ENCODE measurements at places on chromosomes 16 and 17.

DNA sequence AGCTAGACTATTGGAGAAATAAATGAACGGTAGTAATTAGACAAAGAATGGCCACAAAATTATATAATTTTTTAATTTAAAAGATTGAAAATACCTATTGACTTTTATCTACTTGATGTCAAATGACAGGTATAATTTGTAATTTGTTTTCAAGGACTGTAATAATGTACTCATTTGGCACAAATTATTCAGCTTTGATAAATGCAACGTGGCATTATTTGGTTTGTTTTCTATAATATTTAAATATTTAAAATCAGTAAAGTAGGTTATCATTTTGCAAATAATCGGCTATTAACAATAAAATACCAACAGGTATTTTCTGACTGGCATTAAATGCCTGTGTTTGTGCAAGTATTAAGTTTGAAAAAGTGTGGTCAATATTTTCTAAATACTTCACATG, 60.6 kb downstream of the CDH11 start:
- no peak for DNase-seq

DNA sequence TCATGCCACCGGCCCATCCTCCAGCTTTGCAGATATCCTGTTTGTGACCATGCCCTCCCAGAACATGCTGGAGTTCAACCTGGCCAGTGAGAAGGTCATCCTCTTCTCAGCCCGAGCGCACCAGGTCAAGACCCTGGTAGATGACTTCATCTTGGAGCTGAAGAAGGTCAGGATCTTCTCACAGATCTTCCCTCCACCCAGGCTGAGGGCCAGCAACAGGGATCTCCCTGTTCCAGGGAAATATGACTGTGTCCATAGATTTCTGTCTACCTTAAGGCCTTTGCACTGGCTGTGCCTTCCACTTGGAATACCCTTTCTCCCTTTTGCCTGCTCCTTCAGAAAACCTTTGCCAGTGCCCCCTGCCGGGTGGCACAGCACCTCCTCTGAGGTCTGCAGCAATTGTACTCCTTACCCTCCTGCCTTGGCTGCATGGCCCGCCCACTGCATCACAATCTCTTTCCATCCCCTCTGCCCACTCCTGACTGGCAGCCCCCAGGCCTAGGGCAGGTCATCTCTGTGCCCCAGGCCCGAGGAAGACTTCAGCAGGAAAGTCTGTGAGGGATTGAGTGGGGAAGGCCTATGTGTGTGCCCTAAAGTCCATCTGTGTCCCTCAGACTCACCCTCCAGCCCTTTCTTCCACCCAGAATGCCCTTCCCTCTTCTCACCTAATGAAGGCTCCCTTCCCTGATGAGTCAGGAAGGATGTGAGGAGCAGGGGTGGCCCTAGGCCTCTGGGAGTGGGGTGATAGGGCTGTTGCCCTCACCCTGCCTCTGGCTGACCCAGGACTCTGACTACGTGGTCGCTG, 27.3 kb upstream of the ALKBH5 start:
- no peak for DNase-seq

DNA sequence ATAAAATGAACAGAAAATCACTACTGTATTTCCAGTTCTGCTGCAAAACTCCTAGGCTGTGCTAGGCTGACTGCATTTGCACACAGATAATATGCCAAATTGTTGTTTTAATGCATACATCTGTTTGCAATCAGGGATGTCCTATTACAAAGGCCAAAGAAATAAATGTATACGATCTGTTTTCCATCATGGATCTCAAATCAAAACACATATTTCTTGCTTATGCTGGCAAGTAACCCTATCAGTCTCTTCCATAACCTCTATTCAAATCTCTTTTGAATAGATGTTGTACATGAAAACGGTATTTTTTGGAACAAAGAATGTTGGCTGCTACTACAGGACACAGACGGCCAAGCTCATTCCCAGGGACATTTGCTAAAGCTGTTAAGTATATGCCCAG, 56.6 kb downstream of the DUSP14 start:
- DNase-seq: no peak

DNA sequence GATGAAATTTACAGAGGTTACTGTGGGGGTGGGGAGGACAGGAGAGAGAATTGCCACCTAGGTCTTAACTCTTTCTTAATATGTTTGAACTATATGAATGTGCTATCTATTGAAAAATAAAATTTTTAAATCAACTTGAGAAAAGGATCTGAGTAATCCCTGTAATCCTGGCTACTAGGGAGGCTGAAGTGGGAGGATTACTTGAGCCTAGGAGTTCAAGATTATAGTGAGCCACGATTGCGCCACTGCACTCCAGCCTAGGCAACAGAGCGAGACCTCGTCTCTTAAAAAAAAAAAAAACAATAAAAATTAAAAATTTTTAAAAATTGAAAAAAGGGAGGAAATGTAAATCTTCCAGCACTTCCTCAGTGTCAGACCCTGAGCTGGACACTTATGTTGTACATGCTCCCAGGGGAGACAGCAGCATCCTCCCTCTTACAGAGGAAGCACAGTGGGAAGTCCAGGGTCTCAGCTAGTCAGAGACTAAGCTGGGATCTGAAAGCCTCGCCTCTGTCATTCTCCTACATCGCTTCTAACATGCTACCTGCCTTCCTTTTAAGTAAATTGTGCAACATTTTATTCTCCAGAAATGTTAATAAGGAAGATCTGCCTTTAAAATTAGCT, 21.9 kb downstream of the PMM2 start:
- no peak for DNase-seq

DNA sequence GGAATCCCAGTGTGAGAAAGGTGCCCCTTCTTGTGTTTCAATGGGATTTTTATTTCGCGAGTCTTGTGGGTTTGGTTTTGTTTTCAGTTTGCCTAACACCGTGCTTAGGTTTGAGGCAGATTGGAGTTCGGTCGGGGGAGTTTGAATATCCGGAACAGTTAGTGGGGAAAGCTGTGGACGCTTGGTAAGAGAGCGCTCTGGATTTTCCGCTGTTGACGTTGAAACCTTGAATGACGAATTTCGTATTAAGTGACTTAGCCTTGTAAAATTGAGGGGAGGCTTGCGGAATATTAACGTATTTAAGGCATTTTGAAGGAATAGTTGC, 567 bp downstream of the UBB start:
- no peak for DNase-seq

GRCh38 chr16:51757505-51757904, 606.4 kb upstream of the SALL1 start:
- DNase-seq: no peak

GRCh38 chr16:1613728-1614455, 1.7 kb downstream of the CRAMP1 start:
- no peak for DNase-seq

GRCh38 chr17:27341041-27341471, 47.1 kb downstream of the WSB1 start:
- DNase-seq: no peak

- DNase-seq: no peak
Observed at GRCh38 chr17:7004398-7005253, 7.8 kb upstream of the RNASEK start.
